Activated CD4-positive, alpha-beta memory T cell treated with anti-CD3 and anti-CD28 coated beads, Interleukin-2, amount 10 ng/mL, durations not matched to agents 7 days and 5 days (primary cell): ENCODE measurements at places on chromosomes 3 and 15. TPM values are rescaled to one million over a fixed set of nuclear protein-coding genes. Genes with fewer than 3 reads are reported as not detected.

The DUOXA1 gene
- total RNA-seq, result not detected

The PRR20G gene
- not detected for total RNA-seq

The HESX1 gene
- 0.23 TPM for total RNA-seq

The SPG21 gene
- 55.6 TPM for total RNA-seq

The DNAH1 gene
- total RNA-seq, result 20.7 TPM

The RFTN1 gene
- total RNA-seq, result 74.9 TPM

The ITIH1 gene
- total RNA-seq, result not detected

The ANKRD28 gene
- total RNA-seq, result 56.6 TPM

The CAMP gene
- total RNA-seq, result not detected

The ACKR2 gene
- 2.3 TPM for total RNA-seq

GRCh38 chr3:50203113-50203808 is 1.8 kb upstream of the SLC38A3 start:
- no peak for DNase-seq

GRCh38 chr15:92121047-92121446 is 267.5 kb downstream of the SLCO3A1 start:
- DNase-seq, result no peak

- DNase-seq, result no peak
Observed at GRCh38 chr15:59051873-59052861, 52.8 kb upstream of the CCNB2 start.

DNA sequence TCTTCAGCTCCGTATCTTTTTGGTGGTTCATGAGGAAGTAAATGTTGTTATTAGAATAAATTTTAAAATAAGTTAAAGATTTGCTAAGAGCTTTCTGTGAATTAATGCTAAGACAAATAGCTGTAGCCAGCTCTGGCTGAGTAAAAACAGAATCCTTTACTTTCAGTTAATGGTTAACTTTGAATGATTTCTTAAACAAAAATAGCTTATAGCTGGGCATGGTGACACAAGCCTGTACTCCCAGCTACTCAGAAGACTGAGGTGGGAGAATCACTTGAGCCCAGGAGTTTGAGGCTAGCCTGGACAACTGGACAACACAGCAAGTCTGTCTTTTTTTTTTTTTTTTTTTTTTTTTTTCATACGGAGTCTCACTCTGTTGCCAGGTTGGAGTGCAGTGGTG is 25.0 kb downstream of the TCAIM start:
- DNase-seq, result no peak

DNA sequence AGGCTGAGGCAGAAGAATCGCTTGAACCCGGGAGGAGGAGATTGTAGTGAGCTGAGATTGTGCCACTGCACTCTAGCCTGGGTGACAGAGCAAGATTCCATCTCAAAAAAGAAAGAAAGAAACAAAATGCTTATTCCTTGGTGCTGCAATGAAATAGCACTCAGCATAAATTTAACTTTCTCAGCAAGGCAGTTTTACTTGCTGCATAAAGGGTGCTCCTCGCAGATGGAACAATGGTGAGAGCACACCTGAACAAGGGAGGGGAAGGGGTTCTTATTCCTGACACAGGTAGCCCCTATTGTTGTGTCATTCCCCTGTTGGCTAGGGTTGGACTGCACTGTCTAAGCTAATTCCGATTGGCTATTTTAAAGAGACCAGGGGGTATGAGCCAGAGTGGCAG is 17.1 kb downstream of the PAK2 start:
- DNase-seq, result no peak

DNA sequence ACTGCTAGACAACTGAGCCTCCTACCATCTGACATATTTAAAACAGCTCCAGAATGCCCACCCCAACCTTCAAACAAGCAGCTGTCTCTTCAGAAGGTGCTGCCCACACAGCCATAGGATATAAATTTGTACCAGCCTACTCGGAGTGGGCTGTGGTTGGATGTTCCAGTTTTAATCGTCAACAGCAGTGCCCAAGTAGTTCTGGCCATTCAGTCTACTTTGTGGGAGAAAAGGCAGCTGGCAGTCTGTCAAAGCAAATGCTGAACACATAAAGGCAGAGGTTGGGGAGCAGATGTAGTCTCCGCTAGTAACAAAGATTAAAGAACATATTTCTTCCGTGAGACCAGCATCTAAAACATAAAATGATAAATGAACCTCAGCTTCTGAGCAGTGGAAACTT is 15.9 kb upstream of the ERC2 start:
- DNase-seq, result no peak

- no peak for DNase-seq
Observed at GRCh38 chr3:22899441-22899840, 303.7 kb upstream of the UBE2E2 start.

DNA sequence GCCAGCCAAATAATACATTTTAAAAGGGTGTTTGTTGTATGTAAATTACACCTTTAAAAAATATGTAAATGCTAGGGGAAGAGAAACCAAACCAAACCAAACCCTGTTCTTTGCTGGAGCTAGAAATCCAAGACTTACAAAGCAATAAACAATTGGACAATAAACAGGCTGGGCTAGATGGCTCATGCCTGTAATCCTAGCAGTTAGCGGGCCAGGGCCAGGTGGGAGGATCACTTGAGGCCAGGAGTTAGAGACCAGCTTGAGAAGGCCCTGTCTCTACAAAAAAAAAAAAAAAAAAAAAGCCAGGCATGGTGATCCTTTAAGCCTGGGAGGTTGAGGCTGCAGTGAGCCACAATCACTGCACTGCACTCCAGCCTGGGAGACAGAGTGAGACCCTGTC is 12.5 kb downstream of the STOML1 start:
- DNase-seq, result no peak

GRCh38 chr3:105040026-105040622 is 326.6 kb upstream of the ALCAM start:
- no peak for DNase-seq

DNA sequence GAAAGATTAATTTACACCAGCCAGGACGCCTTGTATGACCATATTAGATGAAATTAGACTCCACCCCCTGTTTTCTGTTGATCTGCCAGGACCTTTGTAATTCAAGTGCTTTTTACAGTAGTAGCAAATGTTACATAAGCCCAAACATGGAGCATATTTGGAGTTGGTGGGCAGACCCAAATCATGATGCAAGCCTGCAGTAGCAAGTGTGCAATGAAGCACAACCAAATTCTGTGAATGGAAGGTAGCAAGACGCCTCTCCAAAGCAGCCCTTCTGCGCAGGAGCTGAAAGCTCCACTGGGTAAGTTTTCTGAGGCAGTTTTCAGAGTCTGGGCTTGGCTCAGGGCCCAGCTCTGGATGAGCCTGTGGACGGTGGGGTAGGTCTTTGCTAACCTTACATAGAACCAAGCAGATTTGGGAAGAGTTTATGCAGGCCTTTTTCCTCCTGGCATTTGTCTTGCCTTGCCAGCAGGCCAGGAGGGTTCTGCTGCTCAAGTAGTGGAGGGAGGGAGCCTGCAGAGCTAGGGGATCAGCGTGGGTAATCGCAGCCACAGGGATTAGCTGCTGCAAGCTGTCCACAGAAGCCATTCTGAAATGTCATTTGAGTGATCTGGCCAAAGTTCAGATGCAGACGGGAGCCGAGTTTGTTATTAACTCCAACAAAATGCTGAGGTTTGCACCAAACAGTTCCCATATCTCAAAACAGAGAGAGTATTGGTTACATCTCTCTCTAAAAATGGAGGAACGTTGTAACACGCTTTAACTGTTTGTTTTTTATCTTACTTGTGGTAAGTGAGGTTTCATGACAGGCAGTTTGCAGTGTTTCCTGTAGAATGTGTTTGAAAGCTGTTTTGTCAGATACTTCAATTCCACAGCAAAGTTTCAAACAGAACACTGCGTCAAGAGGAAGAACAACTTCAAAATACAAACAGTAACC is 55.4 kb downstream of the PSMD6 start:
- DNase-seq, result peak; percentile 49

GRCh38 chr3:111210003-111210711 is 138.5 kb downstream of the NECTIN3 start:
- DNase-seq, result no peak

DNA sequence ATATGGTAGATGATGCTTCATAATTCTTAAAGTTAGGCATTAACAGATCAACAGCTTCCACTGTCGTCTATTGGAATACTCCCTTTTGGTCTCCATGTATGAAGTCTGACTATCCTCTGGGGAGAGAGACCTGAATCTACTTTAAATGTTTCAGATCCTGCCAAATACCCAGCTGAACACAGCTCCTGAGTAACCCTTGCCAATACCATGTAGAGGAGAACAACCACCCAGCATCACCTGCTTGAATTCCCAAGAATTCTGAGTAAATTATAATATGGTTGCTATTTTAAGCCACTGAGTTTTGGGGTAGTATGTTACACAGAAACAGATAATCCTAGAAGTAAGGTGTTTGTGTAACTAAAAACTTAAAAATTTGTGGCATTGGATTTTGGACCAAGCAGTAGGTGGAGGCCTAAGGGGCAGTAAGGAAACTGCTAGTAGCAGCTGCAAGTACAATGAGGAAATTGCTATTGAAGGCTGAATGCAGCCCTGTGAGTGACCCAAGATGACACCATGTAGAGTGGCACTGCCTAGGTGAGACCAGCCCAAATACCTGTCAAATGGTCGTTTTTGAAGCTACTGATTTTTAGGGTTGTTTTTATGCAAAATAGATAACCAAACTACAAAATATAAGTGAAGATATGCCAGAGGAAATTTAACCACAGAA is 30.9 kb downstream of the NRG4 start:
- DNase-seq, result no peak

- no peak for DNase-seq
Observed at GRCh38 chr3:27724459-27725197, 2.5 kb upstream of the EOMES start.

DNA sequence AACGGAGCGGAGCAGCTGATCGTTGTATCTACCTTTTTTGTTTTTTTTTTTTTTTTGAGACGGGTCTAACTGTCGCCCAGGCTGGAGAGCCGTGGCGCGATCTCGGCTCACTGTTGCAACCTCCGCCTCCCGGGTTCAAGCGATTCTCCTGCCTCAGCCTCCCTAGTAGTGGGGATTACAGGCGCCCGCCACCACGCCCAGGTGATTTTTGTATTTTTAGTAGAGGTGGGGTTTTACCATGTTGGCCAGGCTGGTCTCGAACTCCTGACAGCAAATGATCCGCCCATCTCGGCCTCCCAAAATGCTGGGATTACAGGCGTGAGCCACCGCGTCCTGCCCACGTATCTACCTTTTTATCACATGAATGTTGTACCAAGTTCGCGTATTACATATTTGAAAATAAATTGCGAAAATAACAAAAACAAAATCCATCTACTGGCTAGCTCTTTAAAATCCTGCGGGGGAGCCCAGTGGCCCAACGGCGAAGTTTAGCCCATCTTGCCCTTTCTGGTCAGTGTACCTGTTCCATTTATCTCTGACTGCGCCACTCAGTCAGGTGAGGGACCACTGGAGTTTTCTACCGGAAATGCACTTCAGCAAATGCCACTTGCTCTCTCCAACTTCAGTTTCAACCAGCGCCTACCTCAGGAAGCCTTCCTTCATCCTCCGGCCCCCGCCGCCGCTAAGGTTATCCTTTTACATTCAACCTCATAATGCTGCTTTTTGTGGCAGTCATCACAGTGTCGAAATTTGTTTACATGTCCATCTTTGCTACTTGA is 1.2 kb upstream of the EIF3J start:
- DNase-seq, result peak; percentile 41

DNA sequence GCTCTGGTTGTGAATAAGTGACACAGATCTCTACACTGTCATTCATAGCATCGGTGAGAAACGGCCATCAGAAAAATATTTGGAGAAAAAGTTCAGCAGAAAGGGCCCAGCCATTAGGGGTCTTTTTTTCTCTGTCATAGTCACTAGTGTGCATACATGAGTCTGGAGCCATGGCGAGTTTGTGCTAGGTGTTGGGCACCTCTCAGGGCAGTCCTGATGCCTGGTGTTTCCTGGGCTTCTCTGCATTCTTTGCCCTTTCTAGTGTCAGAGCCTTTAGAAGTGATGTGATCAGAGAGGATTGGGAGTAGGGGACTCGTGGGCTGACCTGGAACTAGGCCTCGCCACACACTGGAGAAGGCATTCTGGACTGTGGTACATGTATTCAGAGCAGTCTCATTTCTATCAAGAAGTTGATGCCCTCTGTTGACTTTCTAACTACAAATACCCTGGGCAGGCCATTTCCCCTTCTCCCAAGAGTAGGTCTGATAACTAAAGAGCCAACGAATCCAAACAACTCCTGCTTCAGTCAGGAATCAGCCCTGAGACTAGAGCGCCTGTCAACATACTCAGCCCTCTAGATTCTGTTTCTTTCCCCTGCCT is 1.6 kb downstream of the KY start:
- no peak for DNase-seq

- no peak for DNase-seq
Observed at GRCh38 chr3:129358177-129358771, 70.2 kb downstream of the EFCAB12 start.

GRCh38 chr3:20325563-20325962 is 139.6 kb upstream of the SGO1 start:
- no peak for DNase-seq

GRCh38 chr15:90024406-90024805 is 23.3 kb downstream of the ZNF710 start:
- no peak for DNase-seq

GRCh38 chr15:60804986-60805949 is 326.3 kb upstream of the ICE2 start:
- no peak for DNase-seq

DNA sequence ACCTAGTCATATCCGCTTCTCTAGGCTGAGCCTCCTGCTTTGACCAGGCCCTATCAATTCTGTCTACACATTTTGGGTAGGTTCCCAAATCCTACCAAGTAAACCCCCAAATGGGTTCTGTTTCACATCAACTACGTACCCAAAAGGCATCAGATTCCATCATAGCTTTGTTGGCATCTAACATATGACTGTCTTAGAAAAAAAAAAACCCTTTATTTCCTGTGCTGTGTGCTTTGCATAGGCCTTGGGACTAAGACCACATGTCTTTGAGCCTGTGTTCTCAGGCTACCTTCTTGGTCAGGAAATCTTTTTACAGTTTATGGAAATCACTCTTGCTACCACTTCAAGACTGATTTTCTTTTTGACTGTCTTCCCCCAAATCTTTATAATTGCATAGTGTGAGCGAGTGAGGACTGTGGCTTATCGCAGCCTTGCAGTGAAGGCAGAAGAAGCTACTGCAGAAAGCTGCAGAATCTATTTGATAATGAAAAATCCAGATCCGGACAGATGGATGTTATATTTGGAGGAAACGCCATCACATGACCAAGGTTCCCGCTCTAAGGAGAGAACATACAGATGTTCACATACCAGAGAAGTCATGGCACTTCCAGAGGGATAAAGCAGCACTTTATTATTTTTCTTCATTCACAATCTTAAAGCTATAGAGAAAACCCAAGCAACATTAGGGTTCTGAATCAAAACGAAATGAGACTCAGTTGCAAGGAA is 111.2 kb downstream of the EOMES start:
- DNase-seq, result no peak

- no peak for DNase-seq
Observed at GRCh38 chr3:57696801-57697321, 4.0 kb upstream of the DENND6A start.

- DNase-seq, result no peak
Observed at GRCh38 chr3:195031574-195032003, 239.4 kb downstream of the XXYLT1 start.

- DNase-seq, result no peak
Observed at GRCh38 chr15:56775641-56776040, 42.3 kb upstream of the ZNF280D start.

GRCh38 chr15:97783240-97783639 is 177.3 kb upstream of the ARRDC4 start:
- DNase-seq, result no peak

- no peak for DNase-seq
Observed at GRCh38 chr3:128727485-128727884, 1.5 kb downstream of the RAB7A start.
